Effector memory CD8-positive, alpha-beta T cell (primary cell): ENCODE measurements at places on chromosomes 16 and 17.

GRCh38 chr16:27704252-27704651 lies 154.3 kb downstream of the KATNIP start:
- DNase-seq = no peak

DNA sequence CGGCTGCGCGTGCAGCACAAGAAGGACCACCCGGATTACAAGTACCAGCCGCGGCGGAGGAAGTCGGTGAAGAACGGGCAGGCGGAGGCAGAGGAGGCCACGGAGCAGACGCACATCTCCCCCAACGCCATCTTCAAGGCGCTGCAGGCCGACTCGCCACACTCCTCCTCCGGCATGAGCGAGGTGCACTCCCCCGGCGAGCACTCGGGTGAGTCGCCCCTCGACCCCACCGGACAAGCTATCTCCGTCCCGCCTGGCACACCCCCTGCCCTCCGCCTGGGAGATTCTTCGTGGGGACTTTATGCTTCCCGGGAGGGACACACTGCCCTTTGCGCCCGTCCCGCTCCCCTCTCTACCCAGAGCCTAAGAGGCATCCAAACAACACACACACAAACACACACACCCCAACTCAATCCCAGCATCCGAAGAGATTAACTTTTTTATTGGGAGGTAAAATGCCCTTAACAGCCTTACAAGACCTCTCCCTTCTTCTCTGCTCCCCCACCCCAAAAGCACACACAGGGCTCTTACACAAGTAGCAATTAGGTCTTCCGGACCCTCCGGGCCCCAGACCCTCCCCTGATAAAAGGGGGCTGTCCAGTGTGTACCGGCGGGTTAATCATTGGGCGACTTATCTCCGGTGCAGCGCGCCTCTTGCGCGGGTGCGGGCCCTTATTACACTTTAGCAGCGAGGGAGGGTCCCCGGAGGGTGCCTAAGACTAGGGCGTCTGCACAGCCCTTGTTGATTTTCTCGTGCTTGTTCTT lies 2.1 kb downstream of the SOX9 start:
- no peak for DNase-seq

- no peak for DNase-seq
Observed at GRCh38 chr16:87126403-87127025, 190.7 kb downstream of the C16orf95 start.

DNA sequence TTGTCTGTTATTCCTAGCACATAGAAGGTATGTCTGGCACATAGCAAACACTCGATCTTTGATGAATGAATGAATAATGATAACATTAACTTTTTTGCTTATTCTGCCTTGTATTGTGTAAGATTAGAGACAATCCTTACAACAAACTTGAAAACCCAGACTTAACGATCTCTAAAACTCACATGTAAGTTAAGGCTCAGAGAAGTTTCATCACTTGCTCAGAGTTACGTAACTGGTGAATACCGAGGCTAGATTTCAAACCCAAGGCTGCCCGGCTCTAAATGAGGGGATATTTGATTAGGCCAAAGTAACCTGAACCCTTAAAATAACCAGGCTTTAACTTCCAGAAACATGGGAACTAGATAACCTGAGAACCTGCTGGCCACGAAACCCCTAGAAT lies 22.3 kb downstream of the CAPNS2 start:
- no peak for DNase-seq

- no peak for DNase-seq
Observed at GRCh38 chr16:86243571-86244154, 266.7 kb upstream of the FOXF1 start.

- DNase-seq = no peak
Observed at GRCh38 chr17:46822388-46822921, 4.0 kb upstream of the WNT3 start.

- DNase-seq = no peak
Observed at GRCh38 chr17:51992864-51993416, 165.6 kb downstream of the CA10 start.

DNA sequence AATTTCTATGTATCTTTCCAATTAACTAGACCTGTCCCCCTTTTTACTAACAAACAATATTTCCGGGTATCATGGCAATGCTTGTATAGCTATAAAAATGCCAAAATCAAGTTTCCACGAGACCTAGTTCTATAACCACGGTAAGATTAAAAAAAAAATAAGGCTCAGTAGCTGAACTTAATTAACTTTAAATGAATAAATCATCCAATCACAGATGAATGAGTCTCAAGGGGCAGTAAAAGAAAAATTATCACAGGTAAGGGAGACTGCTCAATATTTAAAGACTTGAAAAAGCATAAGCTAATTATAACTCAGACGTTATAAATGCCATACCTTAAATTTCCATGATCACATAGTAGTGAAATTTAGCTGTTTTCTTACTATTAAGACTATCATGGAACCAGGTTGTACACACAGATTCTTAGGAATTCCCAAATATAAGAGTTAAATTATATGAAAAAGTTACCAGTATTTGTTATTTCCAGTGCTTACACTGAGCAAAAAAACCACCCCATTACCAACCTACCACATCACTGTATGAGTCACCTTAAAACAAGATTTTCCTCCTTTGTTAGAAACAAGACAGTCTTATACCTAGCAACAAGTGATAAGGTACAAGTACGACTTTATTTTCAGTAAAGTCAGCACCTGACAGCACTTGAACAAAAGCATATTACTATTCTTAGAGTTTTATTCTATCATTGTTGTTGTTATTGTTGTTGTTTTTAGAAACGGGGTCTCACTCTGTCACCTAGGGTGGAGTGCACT lies 20.6 kb downstream of the SSH2 start:
- no peak for DNase-seq

- DNase-seq = no peak
Observed at GRCh38 chr17:57614742-57615141, 130.4 kb downstream of the CCDC182 start.

- DNase-seq = no peak
Observed at GRCh38 chr16:939941-940340, 30.8 kb downstream of the LMF1 start.

DNA sequence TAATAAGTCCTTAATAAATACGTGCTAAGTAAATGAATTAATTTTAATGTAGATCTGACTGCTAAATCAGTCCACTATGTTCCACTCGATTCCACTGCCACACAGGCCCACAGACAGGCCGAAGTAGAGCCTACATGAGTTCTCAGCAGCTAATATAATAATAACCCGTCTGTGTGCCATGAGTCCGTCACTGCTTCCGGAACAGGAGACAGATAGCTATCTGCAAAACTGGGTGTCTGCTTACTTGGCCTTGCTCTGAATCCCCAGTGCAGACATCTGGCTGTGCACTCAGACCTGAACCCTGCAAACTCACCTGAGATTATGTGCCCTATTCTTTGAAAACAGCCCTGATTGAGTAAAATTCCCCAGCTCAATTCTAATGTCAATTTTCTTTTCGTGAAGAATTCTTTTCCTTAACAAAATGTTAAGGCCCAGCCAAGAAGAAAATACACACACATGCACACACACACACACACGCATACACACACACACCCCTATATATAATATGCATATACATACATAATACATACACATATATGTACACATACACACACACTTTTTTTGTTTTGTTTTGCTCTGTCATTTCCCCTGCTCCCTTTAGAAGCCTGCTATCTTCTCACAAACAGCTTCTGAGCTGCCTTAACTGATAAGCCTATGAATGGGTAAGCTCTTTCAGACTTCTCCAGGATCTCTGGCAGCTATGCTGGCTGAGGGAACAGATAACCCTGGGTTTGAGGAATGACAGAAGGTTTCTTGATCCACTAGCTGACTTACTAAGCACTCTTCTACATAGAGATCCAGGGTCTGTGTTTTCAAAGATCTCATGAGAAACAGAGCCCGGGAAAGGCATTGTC lies 39.8 kb upstream of the TOM1L1 start:
- DNase-seq = no peak

- no peak for DNase-seq
Observed at GRCh38 chr17:36001110-36001771, at the start of gene CCL15. TSS of gene CCL15 (minus strand) at chr17:36001553. CDS start at chr17:36001492, 61 bp downstream.

- DNase-seq = no peak
Observed at GRCh38 chr16:49369651-49370611, 3.7 kb upstream of the C16orf78 start.

- no peak for DNase-seq
Observed at GRCh38 chr17:58789160-58789559, 33.5 kb downstream of the PPM1E start.

DNA sequence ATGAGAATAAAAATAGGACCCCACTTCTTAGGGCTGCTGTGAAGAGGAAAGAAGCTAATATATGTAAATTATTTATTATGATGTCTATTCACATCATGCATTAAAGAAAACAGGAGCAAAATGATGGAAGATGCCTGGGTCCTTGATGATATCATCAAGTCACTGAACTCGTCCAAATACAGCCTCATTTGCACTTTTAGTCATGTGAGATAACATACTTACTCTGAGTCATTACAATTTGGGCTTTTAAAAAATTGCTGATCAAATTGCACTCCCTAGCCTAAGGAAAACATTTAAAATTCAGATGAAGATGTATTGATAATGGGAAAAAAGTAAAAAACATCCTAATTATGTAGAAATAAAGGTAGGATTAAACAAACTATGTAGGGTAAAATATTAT lies 302.7 kb upstream of the CCL2 start:
- no peak for DNase-seq

- DNase-seq = no peak
Observed at GRCh38 chr16:89155184-89155679, 16.3 kb upstream of the CDH15 start.

DNA sequence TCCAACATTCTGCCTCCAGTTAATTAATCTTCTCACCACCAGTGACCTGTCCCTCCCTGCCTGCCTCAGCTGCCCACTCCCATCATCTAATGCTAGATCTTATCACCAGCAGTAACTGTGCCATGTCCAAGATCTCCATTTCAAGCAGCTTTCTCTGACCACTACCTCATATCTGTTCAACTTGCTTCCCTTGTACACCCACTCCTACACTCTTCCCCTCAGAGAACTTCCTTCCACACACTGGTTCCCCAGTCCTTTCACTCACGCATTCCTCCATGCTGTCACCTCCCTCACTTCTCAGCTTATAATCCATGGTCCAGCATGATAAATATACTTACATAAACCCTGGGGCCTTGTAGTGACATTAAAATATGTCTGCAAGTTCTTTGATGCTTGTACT lies 31.8 kb upstream of the DYNLL2 start:
- no peak for DNase-seq

GRCh38 chr17:62854098-62854680 lies 46.1 kb upstream of the MARCHF10 start:
- DNase-seq = no peak

GRCh38 chr16:85900027-85900792 lies 1.2 kb downstream of the IRF8 start:
- DNase-seq = no peak

- DNase-seq = no peak
Observed at GRCh38 chr17:50685691-50686493, 21.8 kb downstream of the ANKRD40 start.

- DNase-seq = no peak
Observed at GRCh38 chr16:12201216-12201615, 224.7 kb downstream of the SNX29 start.

GRCh38 chr17:31492880-31493655 lies 101.6 kb downstream of the RAB11FIP4 start:
- no peak for DNase-seq

DNA sequence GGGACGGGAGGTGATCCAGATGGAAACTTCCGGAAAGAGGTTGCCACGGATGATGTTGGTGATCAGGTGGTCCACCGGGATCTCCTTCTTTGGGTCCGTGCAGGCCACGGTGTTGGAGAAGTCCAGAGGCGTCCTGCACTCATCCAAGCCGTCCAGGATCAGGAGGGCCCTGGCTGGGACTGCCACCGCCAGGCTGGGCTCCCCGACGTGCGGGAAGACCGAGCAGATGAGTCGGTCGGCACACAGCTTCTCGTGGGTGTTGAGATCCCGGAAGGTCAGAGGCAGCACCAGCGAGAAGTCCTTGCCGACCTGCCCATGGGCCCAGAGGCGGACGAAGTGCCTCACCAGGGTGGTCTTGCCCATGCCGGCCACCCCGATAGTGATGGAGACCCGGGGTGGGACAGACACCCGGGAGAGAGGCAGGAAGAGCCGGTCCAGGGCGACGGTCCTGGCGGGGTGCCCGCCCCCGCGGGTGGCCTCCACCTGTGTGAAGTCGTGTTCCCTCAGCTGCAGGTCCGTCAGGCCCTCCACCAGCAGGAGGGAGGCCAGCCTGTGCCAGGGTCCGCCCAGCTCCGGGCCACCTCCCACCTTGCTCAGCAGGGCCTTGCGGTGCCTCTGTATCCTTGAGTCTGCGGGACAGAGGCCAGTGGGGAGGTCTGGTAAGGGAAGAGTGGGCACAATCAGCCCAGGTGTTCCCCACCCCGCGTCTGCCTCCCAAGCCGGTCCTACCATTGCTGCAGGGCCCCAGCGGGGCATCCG lies 12.9 kb downstream of the NLRC3 start:
- no peak for DNase-seq

GRCh38 chr17:12463102-12463501 lies 202.6 kb upstream of the MYOCD start:
- no peak for DNase-seq

GRCh38 chr16:27379919-27380318 lies 22.1 kb upstream of the IL21R start:
- DNase-seq = no peak

GRCh38 chr16:26983426-26983825 lies 83.3 kb upstream of the C16orf82 start:
- DNase-seq = no peak

GRCh38 chr17:68854452-68854851 lies 100.7 kb downstream of the ABCA8 start:
- DNase-seq = no peak

- no peak for DNase-seq
Observed at GRCh38 chr17:51820252-51820651, 338.3 kb downstream of the CA10 start.

DNA sequence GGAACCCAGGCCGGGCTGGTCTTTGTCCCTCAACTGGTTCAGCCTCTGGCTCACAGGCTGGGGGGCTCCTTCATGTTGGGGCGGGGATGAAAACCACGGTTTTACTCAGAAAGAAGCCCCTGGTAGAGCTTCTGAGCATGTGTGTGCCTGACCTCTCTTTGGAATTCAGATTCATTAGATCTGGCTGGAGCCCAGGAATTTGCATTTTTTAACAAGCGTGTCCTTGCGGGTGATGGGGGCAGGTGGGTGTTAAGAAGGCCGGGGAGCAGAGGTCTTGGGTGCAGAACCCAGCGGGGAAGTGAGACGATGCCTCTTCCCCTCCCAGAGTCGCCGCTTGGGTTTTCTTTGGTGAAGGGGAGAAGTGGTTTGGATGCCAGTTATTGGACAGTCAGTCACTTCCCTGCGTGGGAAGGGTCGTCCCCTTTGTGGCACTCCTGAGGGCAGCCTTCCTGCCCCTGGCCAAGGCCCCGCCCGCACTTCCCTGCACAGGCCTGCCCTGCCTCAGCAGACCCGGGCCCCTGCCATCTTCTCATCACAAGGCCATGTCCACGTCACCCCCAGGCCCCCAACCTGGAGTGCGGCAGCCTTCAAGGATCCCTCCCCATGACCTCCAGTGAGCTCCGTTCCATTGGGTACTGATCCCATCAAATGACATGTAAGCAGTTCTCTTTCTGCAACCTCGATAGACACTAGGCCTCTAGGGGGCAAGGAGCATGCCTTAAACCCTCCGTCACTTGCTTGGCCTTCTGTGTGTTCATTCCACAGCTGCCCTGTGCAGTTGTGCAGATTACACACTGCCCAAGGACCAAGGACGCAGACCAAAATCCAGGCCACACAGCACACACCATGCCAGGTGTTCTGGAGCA lies 177.7 kb upstream of the CIBAR2 start:
- DNase-seq = no peak

- DNase-seq = peak; percentile 47
Observed at GRCh38 chr16:57536306-57537193, at the start of gene CCDC102A. TSS of gene CCDC102A (minus strand) at chr16:57536571. CDS start at chr16:57529177, 7,394 bp downstream.

- DNase-seq = no peak
Observed at GRCh38 chr16:55933038-55933437, 57.9 kb upstream of the CES5A start.
